Nasal cavity respiratory epithelium epithelial cell of viscerocranial mucosa (primary cell): ENCODE measurements at places on chromosomes 5 and 9. TPM values are rescaled to one million over a fixed set of nuclear protein-coding genes. Genes with fewer than 3 reads are reported as not detected.

TEX48 gene
- total RNA-seq, result not detected in 2 replicates

PRDM9 gene
- under 0.01 and 0.07 TPM in 2 replicates for total RNA-seq

SARDH gene
- 1.00 TPM in 1 of 2 replicates, not detected in the other for total RNA-seq

HARS1 gene
- 45.5 and 62.6 TPM in 2 replicates for total RNA-seq

AHRR gene
- 0.50 and 1.0 TPM in 2 replicates for total RNA-seq

ANKRD18A gene
- 1.0 and 1.9 TPM in 2 replicates for total RNA-seq

PRLR gene
- under 0.01 and 0.07 TPM in 2 replicates for total RNA-seq

FOXD4L6 gene
- under 0.01 TPM in 1 of 2 replicates, not detected in the other for total RNA-seq

SPATA6L gene
- 2.7 and 3.3 TPM in 2 replicates for total RNA-seq

SERF1A gene
- total RNA-seq, result 2.3 and 3.1 TPM in 2 replicates

TXNDC8 gene
- total RNA-seq, result not detected in 2 replicates

MYORG gene
- 2.7 and 14.1 TPM in 2 replicates for total RNA-seq

FAM221B gene
- total RNA-seq, result not detected in 2 replicates

GRXCR2 gene
- not detected in 2 replicates for total RNA-seq

LYRM7 gene
- total RNA-seq, result 10.6 and 13.3 TPM in 2 replicates
